ENCODE measurements at places on chromosomes 16 and 17.

- peaks cover 3% of the 10 kb centered on the region for H3K4me1 ChIP-seq
- no peaks in the 10 kb centered on the region for H3K27me3 ChIP-seq
- DNase-seq, result peak; percentile 47
- no peak overlapping the region for H3K27ac ChIP-seq
Measured at GRCh38 chr17:74566132-74566753, 1.1 kb downstream of the CD300H start.

- H3K4me3 ChIP-seq, result no peak overlapping the region
- H3K27ac ChIP-seq, result no peak overlapping the region
- no peak for DNase-seq
Measured at GRCh38 chr16:1335211-1335971, 1.9 kb downstream of the BAIAP3 start.

DNA sequence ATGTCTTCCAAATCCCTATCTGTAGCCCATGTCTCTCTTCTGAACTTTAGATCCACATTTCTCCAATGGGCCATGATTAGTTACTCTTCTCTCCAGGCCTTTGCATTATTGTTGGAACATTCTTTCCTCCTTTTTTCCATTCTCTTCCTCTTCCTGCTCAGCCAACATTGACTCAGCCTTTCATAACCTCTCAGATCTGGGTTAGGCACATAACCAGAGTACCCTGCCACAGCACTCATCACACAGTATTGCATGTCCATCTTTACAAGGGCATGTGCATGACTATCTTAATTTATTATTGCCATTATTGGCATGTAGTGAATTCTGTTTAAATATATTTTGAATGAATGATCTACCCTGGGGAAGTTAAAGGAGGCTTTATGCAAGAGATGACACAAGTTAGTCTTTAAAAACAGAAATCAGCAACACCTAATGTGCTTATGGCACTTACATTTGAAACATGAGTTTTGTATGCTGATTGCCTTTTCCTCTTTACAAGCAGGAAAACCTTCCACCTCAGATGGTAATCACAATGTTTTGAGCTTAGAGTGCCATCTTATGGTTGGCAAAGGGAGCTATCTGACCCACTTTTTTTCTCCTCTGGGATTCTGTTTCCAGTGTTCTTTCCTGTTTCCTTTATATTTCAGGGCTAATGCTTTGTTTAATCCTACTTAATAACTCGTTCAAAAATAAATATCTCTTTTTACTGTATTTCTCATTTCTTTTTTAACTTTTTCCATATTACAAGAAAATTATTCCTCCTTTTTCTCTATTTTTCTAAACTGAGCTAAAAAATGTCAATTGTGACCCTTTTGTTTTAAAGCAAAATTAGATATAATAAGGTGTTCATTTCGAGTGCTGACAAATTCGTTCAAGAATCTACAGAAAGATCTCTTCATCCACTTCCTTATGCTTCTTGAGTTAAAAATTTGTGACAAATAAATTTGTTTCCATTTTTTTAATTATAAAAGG is 151.0 kb upstream of the RBL2 start:
- H3K27me3 ChIP-seq, result no peaks in the 10 kb centered on the region
- H3K4me3 ChIP-seq, result no peak overlapping the region
- no peak overlapping the region for H3K27ac ChIP-seq
- DNase-seq, result no peak
- H3K4me1 ChIP-seq, result peaks cover 15% of the 10 kb centered on the region

DNA sequence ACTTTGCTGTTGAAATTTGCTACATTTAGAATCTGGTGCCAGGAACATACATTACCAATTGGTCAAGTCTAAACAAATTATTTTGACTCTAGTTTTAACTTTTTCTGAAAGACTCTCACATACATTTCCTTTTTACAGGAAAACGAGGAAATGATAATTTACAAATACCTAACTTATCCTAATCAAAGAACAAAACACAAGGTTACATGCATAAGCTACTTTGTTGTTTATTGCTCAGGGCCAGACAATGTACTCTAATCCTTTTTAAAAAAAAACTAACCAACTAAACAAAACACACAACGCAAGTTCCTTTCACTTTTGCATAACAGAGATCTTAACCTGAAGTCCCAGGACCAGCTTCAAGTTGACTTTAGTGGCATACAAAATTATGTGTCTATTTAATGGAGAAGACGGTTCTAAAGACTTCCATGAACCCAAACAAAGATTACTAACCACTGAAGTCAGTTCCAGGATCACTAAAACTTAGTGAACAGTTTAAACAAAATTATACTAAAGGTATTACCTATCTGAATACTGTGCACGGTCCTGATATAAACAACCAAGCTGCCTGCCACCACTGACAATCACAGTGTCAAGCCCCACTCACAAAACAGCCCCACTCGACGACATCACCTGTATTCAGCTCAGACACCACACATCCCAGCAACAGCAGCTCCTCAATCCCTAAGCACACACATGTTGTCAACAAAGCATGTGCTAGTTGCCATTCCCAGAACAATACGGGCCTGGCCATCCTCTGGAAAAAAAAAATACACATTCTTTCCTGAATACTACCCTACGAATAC is 1.9 kb downstream of the ZNF652 start:
- DNase-seq, result no peak
- H3K27me3 ChIP-seq, result no peaks in the 10 kb centered on the region
- peaks cover 6% of the 10 kb centered on the region for H3K4me1 ChIP-seq
- no peak overlapping the region for H3K27ac ChIP-seq
- H3K4me3 ChIP-seq, result peak overlapping the region; percentile 98

DNA sequence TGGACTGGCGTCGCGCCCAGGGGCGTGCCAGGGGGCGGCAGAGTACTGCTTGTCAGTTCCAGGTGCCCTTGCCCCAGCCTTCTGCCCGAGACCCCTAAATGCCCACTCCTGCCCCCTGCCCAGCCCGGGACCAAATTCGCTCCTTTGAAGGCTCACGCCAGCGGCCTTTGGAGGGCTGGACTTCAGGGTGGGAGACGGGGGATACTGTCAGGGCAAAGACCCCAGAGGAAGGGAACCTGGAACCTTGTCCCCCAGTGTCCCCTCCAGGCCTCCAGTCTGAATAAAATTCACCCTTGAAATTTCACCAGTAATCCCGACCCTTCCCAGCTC is 737 bp downstream of the OTOP3 start:
- DNase-seq, result no peak
- no peak overlapping the region for H3K4me3 ChIP-seq
- no peaks in the 10 kb centered on the region for H3K36me3 ChIP-seq
- H3K27me3 ChIP-seq, result peaks cover 31% of the 10 kb centered on the region
- no peak overlapping the region for H3K27ac ChIP-seq
- H3K4me1 ChIP-seq, result no peaks in the 10 kb centered on the region

DNA sequence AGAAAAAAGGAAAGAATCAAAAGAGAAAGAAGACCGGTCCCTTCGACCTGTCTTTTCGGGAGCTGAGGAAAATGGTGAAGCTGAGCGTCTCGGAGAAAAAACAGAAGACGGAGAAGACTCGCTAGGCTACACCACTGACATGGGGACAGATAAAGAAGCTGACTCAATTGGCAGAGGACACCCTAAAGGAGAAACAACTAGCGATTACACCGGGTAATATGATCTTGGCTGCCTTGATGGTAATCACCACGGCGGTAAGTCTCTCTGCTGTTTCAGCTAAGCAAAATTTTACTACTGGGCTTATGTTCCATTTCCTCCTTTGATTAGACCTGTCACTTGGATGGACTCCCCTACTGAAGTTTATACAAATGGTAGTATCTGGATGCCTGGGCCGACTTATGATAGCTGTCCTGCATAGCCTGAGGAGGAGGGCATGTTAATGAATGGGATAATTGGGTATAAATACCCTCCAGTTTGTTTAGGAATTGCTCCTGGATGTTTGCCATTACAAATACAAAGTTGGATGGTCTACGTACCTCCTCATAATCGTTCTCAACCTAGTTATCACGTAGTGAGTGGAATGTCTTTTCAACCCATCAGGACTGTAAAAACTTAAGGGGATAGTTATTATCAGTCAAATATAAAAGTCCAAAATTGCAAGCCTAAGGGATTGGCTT is 24.1 kb downstream of the ALOX15B start:
- H3K27ac ChIP-seq, result no peak overlapping the region
- no peak overlapping the region for H3K4me3 ChIP-seq
- DNase-seq, result no peak
- no peaks in the 10 kb centered on the region for H3K4me1 ChIP-seq

GRCh38 chr17:20045476-20045875 is 36.3 kb downstream of the SPECC1 start:
- DNase-seq, result no peak
- no peaks in the 10 kb centered on the region for H3K4me1 ChIP-seq
- H3K27me3 ChIP-seq, result no peaks in the 10 kb centered on the region
- H3K27ac ChIP-seq, result no peak overlapping the region

- no peak for DNase-seq
- no peak overlapping the region for H3K4me3 ChIP-seq
- H3K27ac ChIP-seq, result no peak overlapping the region
- H3K36me3 ChIP-seq, result no peaks in the 10 kb centered on the region
- no peaks in the 10 kb centered on the region for H3K27me3 ChIP-seq
Measured at GRCh38 chr17:68182940-68183551, 64.8 kb upstream of the AMZ2 start.

GRCh38 chr16:22933173-22933572 is 119.2 kb downstream of the HS3ST2 start:
- no peak overlapping the region for H3K27ac ChIP-seq
- H3K27me3 ChIP-seq, result peaks cover 6% of the 10 kb centered on the region
- H3K4me1 ChIP-seq, result no peaks in the 10 kb centered on the region
- peak; percentile 19 for DNase-seq

GRCh38 chr16:75116911-75117245 is 298 bp upstream of the LDHD start:
- no peak overlapping the region for H3K27ac ChIP-seq
- no peaks in the 10 kb centered on the region for H3K36me3 ChIP-seq
- H3K4me1 ChIP-seq, result peaks cover 10% of the 10 kb centered on the region

- no peak overlapping the region for H3K4me3 ChIP-seq
- peaks cover 5% of the 10 kb centered on the region for H3K27me3 ChIP-seq
- H3K27ac ChIP-seq, result no peak overlapping the region
- no peaks in the 10 kb centered on the region for H3K4me1 ChIP-seq
- no peaks in the 10 kb centered on the region for H3K36me3 ChIP-seq
Measured at GRCh38 chr17:8046929-8047768, 8.3 kb downstream of the ALOX15B start.

DNA sequence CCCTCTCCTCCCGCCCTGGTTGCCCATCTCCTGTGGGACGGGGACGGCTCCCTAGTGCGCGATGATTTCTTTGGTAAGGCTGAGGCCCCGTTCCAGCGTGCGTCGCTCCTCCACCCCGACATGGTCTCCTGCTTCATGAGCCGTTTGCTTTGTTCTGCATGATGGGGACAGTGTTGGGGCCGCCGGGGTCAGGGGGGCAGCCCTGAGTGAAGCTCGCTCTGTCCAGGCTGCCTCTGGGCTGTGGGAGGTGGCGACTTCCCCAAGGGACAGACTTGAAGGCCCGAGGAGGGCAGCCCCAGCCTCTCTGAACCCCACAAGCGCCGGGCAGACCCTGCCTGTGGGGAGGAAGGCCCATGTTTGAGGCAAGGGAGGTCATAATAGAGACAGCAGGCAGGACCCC is 12.4 kb downstream of the NME3 start:
- no peaks in the 10 kb centered on the region for H3K4me1 ChIP-seq
- peaks cover 47% of the 10 kb centered on the region for H3K36me3 ChIP-seq
- no peaks in the 10 kb centered on the region for H3K27me3 ChIP-seq
- H3K4me3 ChIP-seq, result no peak overlapping the region

DNA sequence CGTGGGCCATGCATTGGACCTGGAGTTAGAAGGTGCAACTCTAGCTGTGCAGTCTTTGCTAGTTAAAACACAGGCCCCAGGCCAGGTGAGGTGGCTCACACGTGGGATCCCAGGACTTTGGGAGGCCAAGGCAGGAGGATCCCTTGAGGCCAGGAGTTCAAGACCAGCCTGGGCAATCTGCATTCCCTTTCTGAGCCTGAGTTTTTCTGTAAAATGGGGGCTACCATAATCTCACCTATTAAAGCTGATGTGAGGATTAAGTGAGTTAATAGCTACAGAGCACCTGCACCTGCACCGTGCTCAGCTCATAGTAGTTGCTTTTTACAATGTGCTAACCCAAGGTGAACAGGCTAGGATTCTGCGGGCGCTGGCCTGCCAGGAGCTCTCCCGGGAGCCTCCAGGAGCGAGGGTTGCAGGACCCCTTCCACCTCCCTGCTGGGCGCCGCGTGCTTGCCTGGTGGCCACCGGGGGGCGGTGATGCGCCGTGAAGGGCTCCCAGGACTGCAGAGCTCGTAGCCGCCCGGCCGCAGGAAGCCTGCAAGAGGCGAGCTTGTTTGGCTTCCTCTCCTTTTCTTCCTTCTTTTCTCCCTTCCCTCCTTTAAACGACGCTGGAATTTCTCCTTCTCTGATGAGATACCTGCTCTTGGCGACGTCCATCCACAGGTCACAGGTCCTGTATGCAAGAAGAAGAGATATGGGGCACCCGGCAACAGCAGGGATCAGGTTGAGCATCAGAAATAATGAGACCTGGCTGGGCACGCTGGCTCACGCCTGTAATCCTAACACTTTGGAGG is 51.3 kb downstream of the ZFP90 start:
- H3K36me3 ChIP-seq, result no peaks in the 10 kb centered on the region
- H3K4me3 ChIP-seq, result no peak overlapping the region
- no peak overlapping the region for H3K27ac ChIP-seq
- H3K4me1 ChIP-seq, result no peaks in the 10 kb centered on the region
- no peak for DNase-seq

GRCh38 chr16:49462362-49462988 is 88.9 kb downstream of the C16orf78 start:
- no peaks in the 10 kb centered on the region for H3K4me1 ChIP-seq
- H3K27ac ChIP-seq, result no peak overlapping the region
- H3K27me3 ChIP-seq, result peaks cover 7% of the 10 kb centered on the region
- no peaks in the 10 kb centered on the region for H3K36me3 ChIP-seq

- no peak overlapping the region for H3K4me3 ChIP-seq
- H3K27ac ChIP-seq, result no peak overlapping the region
- H3K36me3 ChIP-seq, result no peaks in the 10 kb centered on the region
- no peaks in the 10 kb centered on the region for H3K27me3 ChIP-seq
Measured at GRCh38 chr17:66211047-66211810, 18.0 kb downstream of the APOH start.

- H3K36me3 ChIP-seq, result no peaks in the 10 kb centered on the region
- peak; percentile 3 for DNase-seq
- peaks cover 8% of the 10 kb centered on the region for H3K4me1 ChIP-seq
- no peak overlapping the region for H3K4me3 ChIP-seq
- no peaks in the 10 kb centered on the region for H3K27me3 ChIP-seq
Measured at GRCh38 chr17:79950751-79951150, 84.9 kb downstream of the TBC1D16 start.

- no peak overlapping the region for H3K27ac ChIP-seq
- DNase-seq, result no peak
- H3K4me1 ChIP-seq, result no peaks in the 10 kb centered on the region
- H3K4me3 ChIP-seq, result no peak overlapping the region
Measured at GRCh38 chr17:79295307-79295706, 220.7 kb downstream of the ENGASE start.

GRCh38 chr16:9050102-9050830 is 41.2 kb upstream of the HAPSTR1 start:
- DNase-seq, result no peak
- H3K4me3 ChIP-seq, result no peak overlapping the region
- H3K27me3 ChIP-seq, result no peaks in the 10 kb centered on the region

DNA sequence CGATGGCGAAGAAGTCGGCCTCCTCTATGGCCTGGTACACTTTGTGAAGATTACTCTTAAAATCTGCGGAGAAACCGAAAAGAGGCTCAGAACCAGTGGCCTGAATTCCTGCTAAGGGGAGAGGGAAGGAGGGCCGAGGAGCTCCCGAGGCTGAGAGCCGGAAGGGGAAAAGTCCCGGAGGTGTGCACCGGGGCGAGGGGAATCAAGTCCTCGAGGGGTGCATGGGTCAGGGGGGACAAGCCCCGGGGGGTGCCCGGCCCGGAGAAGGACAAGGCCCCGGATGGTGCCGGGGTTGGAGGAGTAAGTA is 495 bp downstream of the PARN start:
- peak overlapping the region; percentile 96 for H3K4me3 ChIP-seq
- no peak for DNase-seq
- H3K36me3 ChIP-seq, result no peaks in the 10 kb centered on the region
- peak overlapping the region; percentile 90 for H3K27ac ChIP-seq
